HT1080 (cell line): ENCODE measurements at places on chromosomes 6 and 20.

DNA sequence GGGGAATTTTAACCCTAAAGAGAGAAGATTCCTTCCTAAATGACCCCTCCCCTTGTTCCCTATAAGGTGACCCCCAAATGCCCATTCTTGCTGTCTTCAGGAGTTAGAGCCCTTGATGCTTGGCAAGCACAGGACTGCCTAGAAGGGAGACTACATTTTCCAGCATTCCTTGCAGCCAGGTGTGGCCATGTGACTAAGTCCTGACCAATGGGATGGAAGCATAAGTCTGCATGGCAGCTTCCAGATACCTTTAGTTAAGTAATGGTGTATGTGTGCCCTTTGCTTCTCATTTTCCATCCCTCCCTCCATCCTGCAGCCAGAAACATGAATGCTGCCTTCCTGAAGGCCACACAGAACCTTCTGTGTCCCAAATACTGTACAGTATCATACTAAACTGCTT is 5.5 kb downstream of the BFSP1 start:
- peak; percentile 18 for DNase-seq

GRCh38 chr6:52815167-52816092 is 11.8 kb upstream of the GSTA1 start:
- peak; percentile 47 for DNase-seq

DNA sequence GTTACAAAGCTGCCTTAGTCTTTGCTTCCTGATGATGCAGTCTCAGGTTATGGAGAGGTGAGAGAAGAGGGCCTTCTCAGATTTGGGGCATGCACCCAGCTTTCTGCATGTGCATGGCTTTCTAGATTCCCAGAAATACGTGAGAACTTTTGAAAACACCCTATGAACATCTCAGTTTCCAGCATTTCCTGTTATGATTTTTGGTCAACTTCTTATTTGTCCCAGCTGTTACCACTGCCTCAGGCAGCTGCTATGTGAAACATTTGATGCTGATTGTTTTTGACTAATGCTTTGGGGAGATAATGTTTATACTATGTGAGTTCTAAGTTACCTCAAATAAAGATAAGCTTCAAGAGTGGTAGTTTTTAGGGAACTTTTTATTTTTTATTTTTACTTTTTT is 9.5 kb upstream of the SNAP25 start:
- no peak for DNase-seq

DNA sequence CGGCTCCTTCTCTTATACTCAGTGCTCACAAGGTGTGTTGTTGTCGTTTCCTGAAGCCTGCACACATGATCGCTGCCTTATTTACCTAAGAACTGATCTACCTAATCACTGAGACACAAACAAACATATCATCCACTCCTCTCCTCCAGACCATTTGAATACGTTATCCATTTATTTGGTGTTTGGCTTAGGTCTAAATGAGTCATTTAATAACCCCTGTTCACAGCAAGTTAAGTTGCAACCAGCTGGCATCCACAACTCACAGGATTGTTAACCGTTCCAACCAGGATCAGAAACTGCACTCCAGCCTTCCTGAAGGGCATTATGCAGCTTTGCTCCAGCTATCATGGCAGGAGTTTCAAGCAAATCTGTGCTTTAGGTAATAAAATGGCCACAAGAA is 511.1 kb upstream of the MAP3K7 start:
- no peak for DNase-seq

DNA sequence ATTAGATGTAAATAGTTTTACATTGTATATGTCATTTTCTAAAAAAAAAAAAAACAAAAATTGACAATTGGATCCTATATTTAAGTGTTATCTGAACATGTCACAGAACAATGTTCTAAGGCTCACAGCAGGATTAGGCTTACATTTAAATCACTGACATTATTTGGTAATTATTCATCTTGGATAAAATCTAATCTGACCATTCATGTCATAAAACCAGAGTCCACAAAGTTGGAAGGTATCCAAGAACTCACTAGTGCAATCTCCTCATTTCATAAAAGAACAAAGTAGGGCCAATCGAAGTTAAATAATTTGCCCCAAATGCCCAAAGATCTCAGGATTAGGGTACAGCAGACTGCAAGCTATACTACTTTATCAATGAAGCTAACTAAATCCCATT is 73.0 kb downstream of the PDSS2 start:
- no peak for DNase-seq

GRCh38 chr6:56751604-56752003 is 108.9 kb upstream of the DST start:
- DNase-seq: no peak

- DNase-seq: no peak
These were observed 78.3 kb downstream of the STXBP5 start for GRCh38 chr6:147282566-147282959.

GRCh38 chr20:41669708-41670263 is 51.6 kb upstream of the CHD6 start:
- DNase-seq: peak; percentile 32
